Fibroblast of skin of back (primary cell): ENCODE measurements at places on chromosomes 13 and 19.

GRCh38 chr13:27975564-27976361 is 6.6 kb upstream of the CDX2 start:
- no peak for DNase-seq

DNA sequence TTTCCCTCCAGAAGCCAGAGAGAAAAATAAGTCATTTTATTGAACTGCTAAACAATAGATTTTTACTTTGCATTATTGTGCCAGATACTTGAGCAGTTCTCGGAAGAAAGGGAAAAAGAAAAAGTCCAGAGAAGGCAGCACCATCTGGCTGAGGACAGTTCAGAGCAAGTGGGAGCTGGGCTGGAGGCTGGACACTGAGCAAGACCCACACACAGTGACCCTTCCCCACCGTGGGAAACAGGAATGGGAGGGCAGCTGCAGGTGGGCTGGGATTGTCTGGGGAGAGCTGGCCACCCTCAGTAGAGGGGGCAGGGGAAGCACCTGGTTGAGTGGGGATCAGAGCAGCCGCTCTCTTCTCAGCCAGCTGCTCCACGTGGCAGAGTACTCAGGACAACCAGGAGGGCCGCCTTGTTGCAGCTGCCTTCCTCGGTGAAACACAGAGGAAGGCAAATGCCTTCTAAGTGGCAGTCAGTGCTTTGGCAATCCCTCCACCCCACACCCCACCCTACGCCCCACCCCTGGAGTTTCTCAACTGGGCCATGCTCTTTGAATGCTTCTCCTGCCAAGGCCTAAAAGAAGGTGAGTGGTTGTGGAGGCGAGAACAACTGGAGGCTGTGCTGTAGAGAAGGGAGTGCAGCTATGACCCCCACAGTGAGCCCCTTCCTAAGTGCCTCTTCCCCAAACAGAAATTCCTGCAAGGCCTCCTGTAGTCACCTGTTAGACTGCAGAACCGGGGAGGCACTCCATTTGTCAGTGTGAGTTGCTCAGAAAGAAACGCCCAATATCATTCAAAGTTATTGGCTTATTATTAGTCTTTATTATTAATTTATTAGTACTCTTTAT is 179.3 kb downstream of the ZIC5 start:
- DNase-seq = no peak

DNA sequence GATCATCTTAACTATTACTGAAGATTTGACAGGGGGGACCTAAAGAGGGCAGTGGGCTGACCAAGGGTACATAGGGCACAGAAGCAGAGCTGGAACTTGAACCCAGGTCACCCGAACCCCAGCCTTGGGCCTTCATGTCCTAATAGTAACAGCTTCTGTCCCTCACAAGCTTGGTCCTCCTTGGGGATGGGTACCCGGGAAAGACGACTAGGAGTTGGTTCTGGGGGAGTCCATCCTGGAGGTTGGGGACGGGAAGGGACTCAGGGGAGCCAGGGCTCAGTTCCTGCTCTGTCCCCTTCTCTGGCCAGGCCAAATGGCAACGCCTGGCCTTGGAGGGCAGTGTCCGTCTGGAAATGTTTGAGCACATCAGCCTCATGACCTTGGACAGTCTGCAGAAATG is 39.6 kb upstream of the CYP4F8 start:
- DNase-seq = no peak

GRCh38 chr19:1223018-1223855 is 14.6 kb downstream of the CBARP start:
- DNase-seq = peak; percentile 46

- no peak for DNase-seq
Observed at GRCh38 chr13:113327766-113328471, 30.9 kb downstream of the LAMP1 start.

- no peak for DNase-seq
Observed at GRCh38 chr13:87696458-87696857, 25.3 kb downstream of the SLITRK5 start.

GRCh38 chr19:57096685-57097361 is 23.0 kb upstream of the USP29 start:
- DNase-seq = no peak

DNA sequence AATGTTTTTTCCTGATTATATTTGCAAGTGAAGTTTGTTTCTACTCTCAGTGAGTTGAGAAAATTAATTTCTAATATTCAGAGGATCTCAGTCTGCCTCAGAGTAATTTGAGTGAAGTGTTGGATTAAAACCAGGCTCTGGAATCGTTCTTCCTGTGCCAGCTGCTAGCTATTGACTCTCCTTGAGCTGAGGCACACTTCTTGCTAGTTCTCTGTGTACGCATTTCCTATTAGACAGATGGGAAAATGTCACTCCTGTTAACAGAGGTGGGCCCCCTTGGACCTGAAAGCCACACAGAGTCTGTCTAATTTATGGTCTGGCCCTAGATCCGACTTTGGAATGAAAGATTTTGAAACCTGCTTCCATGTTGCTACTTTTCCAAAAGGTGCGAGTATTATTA is 107.6 kb upstream of the RNF113B start:
- DNase-seq = no peak

- no peak for DNase-seq
Observed at GRCh38 chr13:72201726-72202125, 334.7 kb upstream of the DACH1 start.

- DNase-seq = no peak
Observed at GRCh38 chr19:52685811-52686210, 47.7 kb upstream of the ZNF83 start.

DNA sequence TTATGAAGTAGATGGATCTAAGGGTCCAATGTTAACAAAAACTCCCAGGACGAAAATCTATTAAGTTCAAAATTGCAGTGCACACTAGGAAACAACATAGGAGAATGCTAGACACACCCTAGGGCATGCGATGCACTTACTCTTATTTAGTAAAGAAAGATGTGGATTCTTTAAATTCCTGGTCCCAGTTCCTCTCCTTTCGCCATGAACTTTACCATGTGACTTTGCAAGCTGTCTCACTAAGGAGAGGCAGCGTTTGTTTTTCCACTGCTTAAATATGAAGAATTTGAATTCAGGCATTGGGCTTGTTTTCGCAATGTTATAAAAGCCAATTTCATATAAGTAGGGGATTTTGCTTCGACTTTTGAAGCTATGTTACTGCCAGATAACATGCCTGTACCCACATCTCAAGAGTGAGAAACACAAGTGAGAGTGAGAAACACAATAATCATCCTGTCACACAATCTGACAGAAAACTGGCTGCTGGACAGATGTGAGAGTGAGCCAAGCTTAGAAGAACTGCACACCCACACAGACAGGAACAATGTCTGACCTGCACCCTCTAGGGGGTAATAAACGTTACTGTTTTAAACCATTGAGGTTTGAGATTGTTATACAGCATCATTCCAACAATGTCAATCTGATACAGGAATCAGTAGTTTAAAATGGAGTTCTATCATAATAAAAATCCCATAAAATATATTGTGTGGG is 1308.4 kb downstream of the SLITRK5 start:
- no peak for DNase-seq

DNA sequence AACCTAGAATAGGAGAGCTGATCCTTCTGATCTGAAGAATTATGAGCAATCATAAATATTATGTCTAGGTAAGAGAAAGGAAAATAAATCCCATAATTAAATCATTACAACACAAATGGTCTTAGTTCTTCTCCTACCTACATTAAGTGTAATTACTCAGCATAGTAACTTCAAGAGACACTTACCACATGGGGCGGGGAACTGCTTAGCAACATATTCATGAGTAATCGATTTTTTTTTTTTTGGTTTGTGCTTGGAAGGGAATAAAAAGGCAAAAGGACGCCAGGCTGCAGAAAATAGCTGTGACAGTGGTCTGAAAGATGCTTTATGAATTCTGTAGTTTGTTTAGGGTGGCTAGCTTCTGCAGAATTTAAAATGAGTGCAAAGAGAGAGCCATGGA is 103.3 kb upstream of the HTR2A start:
- no peak for DNase-seq

DNA sequence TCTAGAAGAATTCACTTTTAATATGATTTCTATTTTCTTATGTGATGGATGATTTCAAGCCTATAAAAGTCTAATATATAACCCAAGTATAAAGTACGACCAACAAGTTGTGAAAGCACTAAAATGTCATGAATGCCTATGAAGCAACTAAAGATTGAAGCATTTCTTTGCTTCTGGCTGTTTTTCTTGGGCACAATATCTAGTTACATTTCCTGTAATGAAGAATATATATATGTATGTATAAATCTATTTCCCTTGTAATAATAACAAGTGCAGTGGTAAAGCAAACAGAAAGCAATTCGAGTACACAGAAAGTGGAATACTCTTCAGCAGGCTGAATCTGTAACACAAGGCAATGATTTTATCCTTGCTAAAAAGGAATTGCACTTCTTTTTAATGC is 5.4 kb downstream of the PCDH20 start:
- DNase-seq = no peak

GRCh38 chr19:52248241-52248640 is 21.1 kb upstream of the ZNF766 start:
- peak; percentile 35 for DNase-seq

- peak; percentile 93 for DNase-seq
Observed at GRCh38 chr13:44141725-44142539, 231.7 kb upstream of the SERP2 start.

DNA sequence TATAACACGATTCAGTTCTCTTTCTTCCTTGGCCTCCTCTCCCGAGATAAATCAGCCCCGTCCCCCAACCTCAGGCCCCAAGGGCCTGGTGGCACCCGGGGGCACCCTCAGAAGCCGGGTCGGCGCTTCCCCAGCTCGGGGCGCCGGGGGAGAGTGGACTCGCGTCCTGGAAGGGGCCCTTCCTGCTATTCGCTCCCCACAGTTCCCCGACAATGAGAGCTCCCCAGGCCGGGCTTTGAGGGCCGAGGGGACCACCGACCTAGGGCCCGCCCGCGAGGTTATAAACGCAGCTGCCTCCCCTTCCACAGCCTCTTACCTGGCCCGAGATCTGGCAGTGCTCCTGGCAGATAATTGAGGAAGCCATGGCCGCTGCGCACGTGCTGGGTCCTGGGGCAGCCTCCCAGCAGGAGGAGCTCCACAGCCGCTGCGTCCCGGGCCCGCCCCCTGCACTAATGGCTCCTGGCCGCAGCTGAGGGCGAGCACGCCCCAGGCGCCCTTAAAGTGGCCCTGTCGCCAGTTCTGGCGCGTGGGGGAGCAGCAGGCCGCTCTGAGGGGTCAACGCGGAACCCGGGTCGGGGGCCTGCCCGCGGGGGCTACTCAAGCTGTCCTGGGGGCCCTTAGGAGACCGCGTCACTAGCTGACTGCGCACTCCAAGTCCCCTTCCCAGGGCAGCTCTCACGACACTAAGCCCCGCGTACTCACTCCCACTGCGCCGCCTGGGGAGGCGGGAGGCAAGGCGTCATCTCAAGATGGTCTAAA is at the start of gene SOHLH2:
SOHLH2 (minus strand) TSS at position 394 of the 759 bp plus-strand sequence; CDS start at position 364, 30 bp downstream.
- DNase-seq = no peak

GRCh38 chr19:37914908-37915307 is 7.9 kb downstream of the SIPA1L3 start:
- no peak for DNase-seq

- no peak for DNase-seq
Observed at GRCh38 chr13:76948149-76948548, at the start of gene ACOD1. TSS of gene ACOD1 (plus strand) at chr13:76948511. CDS start at chr13:76948559, 48 bp downstream.

- peak; percentile 69 for DNase-seq
Observed at GRCh38 chr13:27362064-27362751, 62.2 kb upstream of the GTF3A start.

- no peak for DNase-seq
Observed at GRCh38 chr19:15412832-15413231, 6.0 kb downstream of the AKAP8L start.

DNA sequence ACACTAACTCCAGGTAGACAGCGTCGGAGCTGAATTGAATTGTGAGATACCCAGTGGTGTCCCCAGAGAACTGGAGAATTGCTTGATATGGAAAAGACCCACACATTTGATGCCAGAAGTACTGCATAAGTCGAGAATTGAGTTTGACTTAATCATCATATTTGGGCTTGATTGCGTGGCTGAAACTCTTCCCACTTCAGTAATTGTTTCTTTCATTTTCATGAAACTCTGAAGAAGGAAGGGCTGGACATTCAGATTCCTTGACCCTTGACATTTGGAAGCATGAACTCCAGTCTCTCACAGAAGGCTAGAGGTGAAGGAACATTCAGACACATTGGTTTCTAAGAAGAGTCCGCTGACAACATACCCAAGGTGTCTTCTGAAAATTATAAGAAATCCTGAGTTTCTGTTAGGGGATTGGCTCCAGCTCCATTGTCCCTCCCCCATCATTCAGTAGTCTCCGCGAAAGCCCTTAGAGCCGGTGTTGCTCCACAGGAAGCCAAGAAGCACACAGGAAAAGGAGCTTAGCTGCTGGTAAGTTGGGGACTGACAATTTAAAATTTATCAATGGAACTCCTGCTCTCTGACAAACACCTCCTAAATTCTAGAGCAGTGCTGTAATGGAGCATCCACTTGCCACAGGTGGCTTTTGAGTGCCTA is at the start of gene FPR2:
FPR2 (plus strand) TSS at position 484 of the 660 bp plus-strand sequence. CDS start 7,479 bp downstream, outside the sequence.
- DNase-seq = no peak

- DNase-seq = peak; percentile 58
Observed at GRCh38 chr19:1262623-1263123, 6.5 kb upstream of the CIRBP start.

GRCh38 chr13:110538632-110539031 is 22.9 kb downstream of the RAB20 start:
- DNase-seq = peak; percentile 56

DNA sequence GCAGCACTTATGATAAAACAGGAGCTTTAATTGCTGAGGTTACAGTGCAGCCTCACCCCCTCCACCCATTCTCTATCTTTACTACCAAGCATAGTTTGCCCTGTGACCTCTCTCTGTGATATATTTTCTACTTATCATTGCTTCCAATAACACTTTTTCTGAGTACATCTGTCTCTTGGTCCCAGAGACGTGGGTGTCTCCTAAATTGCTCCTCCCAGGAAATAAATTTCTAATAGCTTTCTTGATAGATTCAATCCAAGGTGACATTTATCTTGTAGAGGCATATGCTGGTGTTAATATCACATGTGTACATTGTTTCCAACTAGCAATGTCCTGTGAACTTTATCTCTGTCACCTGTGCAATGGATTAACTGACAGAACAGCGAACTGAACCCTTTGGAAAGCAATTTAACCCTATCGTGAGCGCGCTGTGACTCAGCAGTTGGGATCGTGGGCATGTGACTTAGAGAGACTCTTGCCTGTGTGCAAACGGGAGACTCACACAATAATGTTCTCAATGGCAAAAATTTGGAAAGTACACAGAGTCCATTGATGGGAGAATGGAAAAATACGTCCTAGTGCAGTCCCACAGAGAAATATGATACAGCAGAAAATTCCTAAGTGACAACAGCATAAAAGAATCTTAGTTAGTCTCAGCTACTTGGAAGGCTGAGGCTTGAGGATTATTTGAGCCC is 7.0 kb upstream of the MAP2K2 start:
- peak; percentile 89 for DNase-seq

DNA sequence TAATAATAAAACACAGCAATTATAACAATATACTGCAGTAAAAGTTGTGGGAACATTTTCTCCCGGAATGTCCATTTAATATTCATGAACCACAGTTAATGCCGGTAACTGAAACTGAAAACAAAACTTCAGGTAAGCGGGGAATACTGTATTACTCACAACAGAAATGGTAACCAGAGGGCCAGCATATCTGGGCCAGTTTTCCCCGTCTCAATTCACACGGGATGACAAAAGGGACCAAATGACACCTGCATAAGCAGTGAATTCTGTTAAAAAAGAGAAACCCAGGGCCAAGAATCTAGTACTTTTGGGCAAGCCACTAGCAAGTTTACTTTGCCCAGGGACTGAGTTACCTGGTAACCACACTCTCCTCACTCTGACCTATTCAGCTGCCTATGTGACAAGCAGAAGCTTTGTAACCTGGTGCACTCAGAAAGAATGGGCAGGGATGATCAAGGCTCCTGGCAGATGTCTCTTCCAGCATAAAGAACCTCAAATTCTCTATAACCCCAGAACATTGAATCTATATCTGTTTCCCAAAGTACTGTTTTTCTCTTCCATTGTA is 1171.2 kb downstream of the DIAPH3 start:
- no peak for DNase-seq
